ENCODE measurements at places on chromosomes 5 and 9.

GRCh38 chr9:127123064-127123890, 842 bp upstream of the ANGPTL2 start:
- no peak for DNase-seq

- DNase-seq = no peak
These were observed 10.4 kb upstream of the TCF7 start for GRCh38 chr5:134103998-134104654.

GRCh38 chr9:137136881-137137607, 1.9 kb upstream of the GRIN1 start:
- no peak for DNase-seq

- no peak for DNase-seq
These were observed 119.8 kb downstream of the ENTREP1 start for GRCh38 chr9:69444791-69445190.

DNA sequence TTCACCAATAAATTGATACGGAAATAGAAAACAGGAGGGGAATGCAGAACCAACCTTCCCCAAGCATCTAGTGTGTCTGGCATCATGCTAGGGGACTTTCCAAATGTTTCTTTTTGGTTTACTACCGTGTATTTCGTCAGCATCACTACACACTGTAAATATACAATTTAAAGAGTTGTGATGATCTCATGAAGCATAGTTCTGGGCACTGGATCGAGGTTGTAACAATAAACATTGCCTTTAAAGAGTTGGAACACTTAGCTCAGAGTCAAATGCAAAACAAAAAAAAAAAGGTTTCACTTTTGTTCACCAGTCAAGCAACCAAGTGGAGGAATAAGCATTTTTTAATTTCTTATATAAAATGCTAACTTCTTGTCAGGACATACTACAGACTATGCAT, 2.9 kb upstream of the SCAI start:
- DNase-seq = no peak
